Stimulated activated CD8-positive, alpha-beta memory T cell treated with anti-CD3 and anti-CD28 coated beads, Interleukin-15, amount 100 ng/mL, for 4 hours (primary cell): ENCODE measurements at places on chromosomes 3 and 15.

- no peak for DNase-seq
Measured at GRCh38 chr3:151599103-151599672, 134.5 kb upstream of the AADACL2 start.

- no peak for DNase-seq
Measured at GRCh38 chr3:141436180-141436579, 50.6 kb upstream of the RASA2 start.

- no peak for DNase-seq
Measured at GRCh38 chr3:151559736-151560135, 98.9 kb upstream of the IGSF10 start.

DNA sequence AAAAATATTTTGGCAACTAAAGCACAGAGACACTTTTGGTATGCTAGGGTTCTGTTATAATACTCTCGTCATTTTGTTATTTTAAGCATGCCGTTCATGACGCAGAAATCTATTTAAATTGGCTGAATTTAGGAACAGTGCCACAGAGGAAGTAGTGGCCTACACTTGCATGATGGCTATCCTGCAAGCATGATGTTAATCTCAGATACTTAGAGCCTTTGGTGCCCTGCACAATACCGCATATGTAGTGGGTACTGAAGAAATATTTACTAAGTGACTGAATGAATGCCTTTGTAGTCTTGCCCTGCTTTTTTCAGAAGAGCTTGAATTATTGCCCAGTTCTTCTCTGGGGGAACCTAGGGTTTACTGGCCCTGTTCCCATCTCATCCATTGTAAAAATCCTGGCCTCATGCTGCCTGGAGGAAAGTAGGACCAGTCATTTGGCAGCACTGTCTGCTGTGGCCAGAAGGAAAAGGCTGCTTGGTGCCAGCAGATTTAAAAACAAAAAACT, 79.0 kb downstream of the SERPINI1 start:
- no peak for DNase-seq

GRCh38 chr15:96804754-96805153, 474.3 kb downstream of the NR2F2 start:
- DNase-seq, result no peak
